ENCODE measurements at places on chromosomes 11 and 22.

DNA sequence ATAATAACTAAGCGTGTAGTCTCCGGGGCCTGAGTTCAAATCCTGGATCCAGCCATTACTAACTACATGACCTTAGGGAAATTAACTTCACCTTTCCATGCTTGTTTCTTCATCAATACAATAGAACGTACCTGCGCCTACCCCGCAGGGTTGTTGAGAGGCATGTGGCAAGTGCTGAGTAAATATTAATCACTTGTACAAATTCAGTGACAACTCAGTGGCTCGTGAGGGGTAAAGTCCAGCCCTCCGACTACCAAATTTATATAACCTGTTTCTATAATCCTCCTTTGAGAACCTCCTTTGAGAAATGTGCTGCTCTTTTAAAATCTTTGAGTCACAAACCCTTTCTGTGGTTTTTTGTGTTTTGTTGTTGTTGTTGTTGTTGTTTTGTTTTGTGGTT lies 49.8 kb downstream of the FEZ1 start:
- no peak for DNase-seq

DNA sequence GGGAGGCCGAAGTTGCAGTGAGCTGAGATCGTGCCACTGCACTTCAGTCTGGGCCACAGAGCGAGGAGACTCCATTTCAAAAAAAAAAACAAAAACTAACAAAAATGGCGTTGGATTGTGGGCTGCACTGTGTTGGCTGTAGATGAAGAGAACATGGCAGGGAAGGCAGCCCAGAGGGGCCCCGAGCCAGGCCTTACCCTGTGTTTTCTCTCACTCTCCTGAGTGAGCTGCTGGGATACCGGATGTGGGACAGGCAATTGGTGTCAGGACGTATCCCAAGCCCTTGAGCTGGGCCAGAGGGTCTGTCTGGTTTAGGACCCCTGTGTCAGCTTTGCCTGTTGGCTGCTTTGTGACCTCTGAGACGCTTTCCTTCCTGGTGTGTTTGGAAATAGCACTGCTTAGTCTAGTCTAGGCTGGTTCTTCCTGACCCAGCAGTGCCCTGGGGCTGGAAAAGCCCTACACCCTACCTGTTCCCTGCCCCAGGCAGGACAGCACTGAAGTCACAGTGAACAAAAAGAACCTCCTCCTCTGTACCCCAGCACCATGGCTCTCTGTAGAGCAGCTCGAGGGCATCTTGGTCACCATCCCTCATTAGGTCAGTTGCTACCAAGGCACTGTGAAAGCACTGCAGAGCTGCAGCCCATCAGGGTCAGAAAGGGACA lies 17.8 kb downstream of the CHADL start:
- DNase-seq: no peak

DNA sequence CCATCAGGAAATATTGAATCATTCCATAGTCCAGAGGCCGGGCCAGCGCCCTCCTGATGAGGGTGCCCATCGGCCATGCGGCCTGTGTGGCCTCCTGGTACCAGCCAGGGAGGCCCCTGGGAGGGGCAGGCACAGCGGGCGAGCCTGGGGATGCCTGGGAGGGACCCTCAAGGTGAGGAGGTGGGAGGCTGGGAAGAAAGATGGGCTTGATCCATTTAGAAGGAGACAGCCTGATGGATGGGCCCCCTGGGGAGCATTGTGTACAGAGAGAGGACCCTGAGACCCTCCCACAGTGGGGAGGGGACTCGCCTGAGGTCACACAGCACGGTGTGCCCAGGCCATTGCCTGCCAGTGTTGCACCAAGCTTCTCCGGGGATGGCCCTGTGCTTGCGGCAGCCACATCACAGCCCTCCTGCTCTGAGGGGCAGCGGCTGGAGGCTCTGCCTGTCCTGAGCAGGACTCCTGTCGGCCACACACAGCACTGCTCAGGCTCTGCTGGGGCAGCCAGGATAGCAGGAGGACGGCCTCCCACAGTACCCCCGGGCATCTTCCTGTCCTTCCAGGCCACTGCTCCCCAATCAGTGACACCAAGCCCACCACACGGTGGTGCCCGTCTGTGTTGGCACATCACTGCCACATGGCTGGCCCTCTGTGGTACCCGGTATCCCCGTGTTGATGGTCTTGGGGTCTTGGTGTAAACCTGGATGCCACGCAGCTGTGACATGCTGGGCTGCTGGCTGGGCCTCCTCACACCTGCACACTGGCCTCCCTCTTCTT lies 290.0 kb downstream of the TBC1D22A start:
- no peak for DNase-seq

GRCh38 chr11:102632026-102632425 lies 6.9 kb upstream of the MMP20 start:
- no peak for DNase-seq

- no peak for DNase-seq
These were observed 62.9 kb downstream of the MYEOV start for GRCh38 chr11:69356703-69357457.

DNA sequence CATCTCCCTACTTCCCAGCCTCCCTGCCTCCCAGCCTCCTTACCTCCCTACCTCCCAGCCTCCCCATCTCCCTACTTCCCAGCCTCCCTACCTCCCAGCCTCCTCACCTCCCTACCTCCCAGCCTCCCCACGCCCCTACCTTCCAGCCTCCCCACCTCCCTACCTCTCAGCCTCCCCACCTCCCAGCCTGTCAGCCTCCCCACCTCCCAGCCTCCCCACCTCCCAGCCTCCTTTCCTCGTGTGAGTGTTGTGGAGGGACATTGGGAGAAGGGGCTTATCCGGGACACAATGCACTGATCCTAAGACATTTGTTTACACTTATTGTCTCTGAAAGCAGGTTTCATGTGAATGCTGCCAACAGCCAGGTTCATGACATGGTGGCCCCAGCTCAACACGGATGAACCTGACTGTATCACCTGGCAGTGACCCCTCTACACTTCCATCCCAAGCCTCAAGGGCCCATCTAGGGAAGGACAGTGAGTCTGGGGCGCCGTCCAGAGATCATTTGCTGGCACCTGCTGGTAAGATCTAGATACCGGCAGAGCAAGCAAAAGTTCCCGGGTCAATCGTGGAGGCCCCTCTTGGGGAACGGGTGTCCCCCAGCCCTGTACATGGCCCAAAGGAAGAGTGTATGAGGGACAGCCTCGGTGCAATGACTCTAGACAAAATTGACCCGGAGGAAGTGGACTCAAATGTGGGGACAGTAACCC lies 34.5 kb upstream of the TH start:
- DNase-seq: no peak

GRCh38 chr11:47400768-47401279 lies 7.6 kb upstream of the SLC39A13 start:
- DNase-seq: no peak

- no peak for DNase-seq
These were observed 42.6 kb downstream of the NEU3 start for GRCh38 chr11:75031224-75031753.

- DNase-seq: peak; percentile 17
These were observed 9.2 kb downstream of the SIPA1 start for GRCh38 chr11:65646958-65647701.

DNA sequence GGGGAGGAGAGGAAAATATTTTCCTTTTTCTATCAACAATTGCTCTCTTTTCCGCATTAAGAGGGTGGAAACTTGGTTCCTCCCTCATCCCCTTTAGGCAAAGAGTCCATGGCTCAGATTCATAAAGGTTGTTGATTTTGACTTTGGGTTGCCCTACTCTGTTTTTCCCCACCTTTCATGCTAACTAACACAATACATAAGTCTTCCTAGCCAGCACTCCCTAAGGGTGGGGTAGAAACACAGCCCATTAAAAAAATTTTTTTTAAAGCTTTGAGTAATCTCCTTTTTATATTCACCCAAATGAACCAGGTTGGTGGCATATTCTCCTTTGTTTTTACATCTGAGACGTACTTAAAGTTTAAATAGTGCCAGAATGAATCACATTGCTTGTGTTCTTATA lies 20.0 kb upstream of the LIN7C start:
- DNase-seq: no peak

- no peak for DNase-seq
These were observed 7.5 kb upstream of the ST3GAL4 start for GRCh38 chr11:126347751-126348668.

GRCh38 chr11:126746443-126746842 lies 254.1 kb downstream of the KIRREL3 start:
- no peak for DNase-seq

DNA sequence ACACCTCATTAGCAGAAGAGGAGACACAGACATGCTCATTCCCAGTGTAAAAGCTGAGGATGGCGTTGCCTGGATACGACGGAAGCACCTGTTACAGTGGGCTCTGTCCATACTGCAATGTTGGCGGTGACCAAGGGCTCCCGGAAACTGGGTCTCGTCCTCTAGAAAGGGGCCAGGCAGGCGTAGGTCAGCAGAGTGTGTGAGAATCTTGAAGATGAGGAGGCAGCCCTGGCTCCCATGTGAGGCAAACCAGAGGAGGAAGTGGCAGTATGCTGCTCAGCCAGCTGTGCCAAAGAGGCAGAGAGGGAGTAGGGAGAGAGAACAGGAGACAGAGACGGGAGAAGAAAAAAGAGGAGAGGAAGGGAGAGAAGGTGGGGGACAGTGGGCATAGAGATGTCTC lies 10.3 kb downstream of the LTO1 start:
- no peak for DNase-seq

DNA sequence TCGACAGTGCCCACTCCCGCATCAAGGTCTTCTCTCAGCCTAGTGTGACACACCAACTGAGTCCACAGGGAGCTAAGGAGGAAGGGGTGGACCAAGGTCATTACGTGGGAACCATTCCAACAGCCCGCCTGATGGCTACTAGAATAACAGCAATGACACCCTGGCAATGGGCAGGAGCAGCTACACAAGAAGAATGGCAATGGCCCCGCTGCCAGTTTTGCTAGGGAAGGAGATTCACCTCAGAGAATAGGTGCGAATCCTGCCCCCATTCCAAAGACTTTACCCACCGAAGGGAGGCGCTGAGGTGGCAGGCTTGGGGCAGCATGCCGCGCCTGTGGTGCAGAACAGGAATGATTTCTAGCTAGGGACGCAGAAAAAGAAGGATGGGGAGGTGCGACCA lies 9.1 kb downstream of the WT1 start:
- no peak for DNase-seq

- DNase-seq: no peak
These were observed 11.3 kb downstream of the MCAT start for GRCh38 chr22:43131773-43132501.

DNA sequence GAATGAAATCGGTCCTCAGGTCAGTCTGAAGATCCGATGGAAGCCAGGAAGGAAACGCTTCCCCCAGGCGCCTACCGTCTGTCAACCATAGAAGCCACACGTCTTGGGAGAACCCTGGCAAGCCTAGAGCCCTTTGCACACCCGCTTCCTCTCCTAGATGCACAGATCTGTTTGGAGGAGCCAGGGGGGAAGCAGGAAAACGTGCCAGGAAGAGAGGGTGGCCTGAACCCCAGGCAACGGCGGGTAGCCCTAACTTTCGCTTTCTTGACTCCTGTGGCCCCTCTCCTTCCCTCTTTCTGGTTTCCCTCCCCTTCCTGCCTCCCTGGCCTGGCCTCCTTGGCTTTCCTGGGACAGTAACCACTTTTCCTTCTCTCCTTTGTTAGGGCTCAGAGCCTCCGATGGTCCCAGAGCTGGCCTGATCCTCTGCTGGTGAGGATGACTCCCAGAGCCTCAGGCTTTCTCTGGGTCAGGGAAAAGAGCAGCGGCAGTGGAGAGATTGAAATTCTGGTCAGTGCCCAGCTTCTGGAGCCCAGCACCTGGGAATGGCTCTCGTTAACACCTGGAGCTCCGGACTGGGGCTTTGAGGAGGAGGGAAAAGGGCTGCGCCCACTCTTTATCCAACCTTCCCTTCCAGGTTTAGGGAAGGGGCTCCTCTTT lies 2.1 kb downstream of the FXYD6 start:
- DNase-seq: no peak

DNA sequence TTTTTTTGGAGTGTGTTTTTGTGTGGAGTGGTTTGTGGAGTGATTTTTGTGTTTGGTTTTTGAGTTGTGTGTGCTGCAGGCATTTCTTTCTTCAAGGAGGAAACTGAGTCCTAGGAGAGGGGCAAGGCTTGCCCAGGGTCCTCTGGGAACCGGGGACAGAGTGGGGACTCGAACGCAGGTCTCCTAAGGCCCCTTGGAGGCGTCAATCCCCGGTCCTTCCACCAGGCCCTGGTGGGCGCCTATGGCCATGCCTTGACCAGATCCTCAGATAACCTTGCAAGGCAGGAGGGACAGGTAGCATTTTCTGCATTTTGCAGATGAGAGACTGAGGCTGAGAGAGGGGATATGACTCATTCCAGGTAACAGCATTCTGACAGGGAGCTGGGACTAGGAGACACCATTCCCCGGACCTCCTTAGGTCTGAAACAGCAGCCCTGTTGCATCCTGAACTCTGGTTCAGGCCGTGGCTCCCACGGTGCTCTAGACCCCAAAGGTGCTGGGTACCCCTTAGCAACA lies 39.1 kb downstream of the MYO7A start:
- no peak for DNase-seq

GRCh38 chr22:41548830-41549211 lies 4.6 kb upstream of the POLR3H start:
- no peak for DNase-seq

GRCh38 chr11:47591764-47592163 lies 2.4 kb downstream of the C1QTNF4 start:
- DNase-seq: no peak

DNA sequence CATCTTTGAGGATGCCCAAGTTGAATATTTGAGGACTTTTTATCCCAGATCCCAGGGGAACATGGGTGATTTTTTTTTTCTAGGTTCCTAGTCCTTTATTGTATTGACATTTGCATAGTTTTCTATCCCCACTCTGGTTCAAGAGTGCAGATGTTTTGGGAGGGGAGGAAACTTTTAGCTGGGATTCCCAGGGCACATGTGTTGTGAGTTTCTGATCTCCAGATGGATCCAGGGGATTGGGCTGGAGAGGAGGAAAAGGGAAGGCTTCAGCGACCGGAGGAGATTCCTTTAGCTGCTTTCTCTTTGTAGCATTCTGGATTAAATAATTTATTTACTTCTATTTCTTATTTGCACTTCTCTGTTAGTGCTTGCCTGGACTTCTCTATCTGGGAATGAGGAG lies 14.7 kb upstream of the SORL1-AS1 start:
- no peak for DNase-seq

- no peak for DNase-seq
These were observed 91.2 kb upstream of the CSNK2A3 start for GRCh38 chr11:11444027-11444803.

- DNase-seq: no peak
These were observed 73.9 kb downstream of the CADM1 start for GRCh38 chr11:115430345-115430744.

DNA sequence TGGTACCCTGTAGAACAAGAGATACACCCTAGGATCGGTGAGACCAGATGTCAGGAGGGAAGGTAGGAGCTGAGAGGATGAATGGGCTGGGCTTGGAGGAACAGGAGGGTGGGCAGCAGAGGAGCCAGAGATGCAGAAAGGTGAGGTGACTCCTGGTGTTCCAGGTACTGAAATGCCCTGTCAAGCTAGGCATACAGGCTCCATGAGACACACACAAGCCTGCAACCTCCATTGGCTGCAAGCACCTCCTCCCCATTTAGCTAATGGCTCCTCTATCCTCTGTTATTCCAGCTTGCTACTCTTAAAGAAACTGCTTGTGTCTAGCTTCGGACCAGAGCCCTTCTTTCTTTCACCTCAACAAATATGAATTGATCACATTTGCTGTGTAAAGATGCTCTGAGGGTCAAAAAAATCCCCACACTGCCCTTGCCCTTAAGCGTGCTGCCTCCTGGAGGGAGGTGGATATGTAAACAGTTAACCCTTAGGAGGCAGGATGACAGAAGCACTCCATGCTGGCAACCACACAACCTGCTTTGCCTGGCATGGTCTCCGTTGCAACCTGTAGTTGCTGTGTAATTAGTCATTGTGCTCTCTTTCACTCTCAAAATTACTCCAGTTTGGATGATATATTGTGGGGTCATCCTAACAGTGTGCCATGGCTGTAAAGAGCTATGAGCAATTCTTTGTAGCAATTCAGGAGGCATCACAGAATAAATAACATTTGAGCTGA lies 156.0 kb downstream of the PKNOX2 start:
- no peak for DNase-seq
